ENCODE measurements at places on chromosomes 16 and 17.

GRCh38 chr16:57537194-57537505 lies 779 bp upstream of the CCDC102A start:
- DNase-seq, result no peak

DNA sequence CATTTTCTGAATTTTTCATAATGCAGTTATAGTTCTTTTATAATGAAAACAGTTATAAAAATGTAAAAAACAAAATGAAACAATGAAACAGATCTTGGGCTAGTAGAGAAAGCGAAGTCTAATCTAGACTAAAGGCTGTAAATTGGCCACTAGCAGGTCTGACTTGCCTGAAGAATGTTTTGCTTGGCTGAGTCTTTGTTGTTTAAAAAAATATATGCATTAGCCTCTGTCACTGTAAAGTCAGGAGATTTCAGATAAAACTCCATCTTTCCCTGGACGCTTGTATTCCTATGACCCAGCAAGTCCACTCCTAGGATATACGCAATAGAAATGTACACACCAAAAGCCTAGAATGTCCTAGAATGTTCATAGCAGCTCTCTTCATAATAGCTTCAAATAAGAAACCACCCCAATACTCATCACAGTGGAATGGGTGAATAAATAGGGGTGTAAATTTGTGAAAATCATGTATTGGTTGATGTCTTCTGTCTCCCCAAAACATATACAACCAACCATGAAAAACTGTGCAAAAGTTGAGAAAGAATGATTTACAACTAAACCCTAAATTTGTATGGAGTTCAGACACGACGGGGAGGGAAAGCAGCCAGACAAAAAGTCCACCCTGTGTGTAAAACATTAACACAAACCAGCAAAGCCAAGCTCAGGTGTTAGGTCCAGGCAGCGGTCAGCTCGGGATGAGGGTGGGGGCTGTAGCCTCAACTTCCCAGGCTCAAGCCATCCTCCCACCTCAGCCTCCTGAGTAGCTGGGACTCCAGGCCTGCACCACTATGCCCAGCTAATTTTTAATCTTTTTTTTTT lies 37.7 kb upstream of the MEAK7 start:
- DNase-seq, result no peak

- DNase-seq, result no peak
These were observed 53.3 kb downstream of the RNF112 start for GRCh38 chr17:19464031-19465026.

- DNase-seq, result no peak
These were observed 116.7 kb downstream of the CACNG3 start for GRCh38 chr16:24372824-24373223.

DNA sequence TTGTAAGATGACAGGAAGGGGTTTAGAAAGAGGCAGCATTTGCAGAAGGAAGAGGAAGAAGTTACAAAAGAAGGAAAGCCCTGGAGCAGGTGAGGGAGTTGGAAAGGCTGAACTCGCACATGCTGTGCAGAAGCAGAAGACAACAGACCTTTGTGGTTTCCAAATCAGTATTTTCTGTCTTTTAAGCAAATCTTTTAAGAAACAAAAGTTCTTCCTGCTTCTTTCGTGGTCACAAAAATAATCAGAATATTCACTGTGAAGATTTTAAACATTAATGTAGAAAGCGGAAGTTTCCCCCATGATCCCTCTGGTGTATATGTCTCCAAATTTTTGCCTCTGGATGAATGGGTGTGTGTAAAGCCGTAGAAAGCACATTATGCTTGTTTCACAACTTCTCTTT lies 25.8 kb downstream of the ZNRF1 start:
- DNase-seq, result no peak

DNA sequence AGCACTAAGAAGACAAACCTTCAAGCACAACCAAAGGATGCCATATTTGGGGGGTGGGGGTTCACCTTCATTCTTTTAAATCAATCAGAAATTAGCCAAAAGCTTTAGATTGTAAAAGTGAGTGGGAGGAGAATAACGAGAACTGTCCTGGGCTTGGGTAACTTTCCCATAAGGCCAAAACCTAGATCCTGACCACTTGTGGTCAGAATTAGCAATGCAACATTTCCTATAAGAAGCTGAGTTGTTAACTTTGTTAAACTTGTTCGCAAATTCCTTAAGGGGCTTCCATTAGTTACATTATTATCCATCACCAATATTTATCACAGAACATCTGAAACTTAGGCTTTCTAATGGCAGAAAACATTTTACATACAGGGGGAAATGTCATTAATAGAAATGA lies 25.1 kb downstream of the STAT5B start:
- DNase-seq, result no peak

DNA sequence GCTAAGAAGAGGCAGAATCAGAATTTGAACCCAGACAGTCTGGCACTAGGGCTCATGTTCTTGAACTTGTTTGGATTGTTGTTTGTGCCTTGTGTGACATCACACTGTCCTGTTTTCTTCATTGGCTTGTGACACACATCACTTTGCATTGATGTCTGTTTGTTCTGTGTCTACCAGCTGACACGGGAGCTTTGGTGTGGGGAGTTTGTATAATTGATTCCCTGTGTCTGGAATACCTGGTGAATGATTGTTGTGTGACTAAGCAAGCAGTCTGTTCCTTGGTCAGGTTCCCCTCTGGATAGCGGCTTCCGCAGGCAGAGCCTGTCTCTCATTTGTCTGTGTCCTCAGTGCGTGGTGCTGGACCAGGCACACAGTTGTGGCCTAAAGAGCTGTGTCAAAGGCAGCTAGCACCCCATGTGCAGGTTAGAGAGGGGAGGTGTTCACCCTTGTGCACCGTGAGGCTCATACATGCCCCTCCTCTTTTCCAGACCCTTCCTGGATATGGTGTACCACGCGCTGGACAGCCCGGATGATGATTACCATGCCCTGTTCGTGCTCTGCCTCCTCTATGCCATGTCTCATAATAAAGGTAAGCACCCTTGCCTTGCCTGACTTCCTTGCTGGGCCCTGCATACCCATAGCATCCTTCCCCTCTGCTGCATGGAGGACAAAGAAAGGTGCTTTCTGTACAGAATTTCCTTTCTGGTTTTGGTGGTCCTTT lies 80.1 kb downstream of the CLEC16A start:
- DNase-seq, result no peak

- no peak for DNase-seq
These were observed 621 bp downstream of the CEP95 start for GRCh38 chr17:64507413-64507782.

DNA sequence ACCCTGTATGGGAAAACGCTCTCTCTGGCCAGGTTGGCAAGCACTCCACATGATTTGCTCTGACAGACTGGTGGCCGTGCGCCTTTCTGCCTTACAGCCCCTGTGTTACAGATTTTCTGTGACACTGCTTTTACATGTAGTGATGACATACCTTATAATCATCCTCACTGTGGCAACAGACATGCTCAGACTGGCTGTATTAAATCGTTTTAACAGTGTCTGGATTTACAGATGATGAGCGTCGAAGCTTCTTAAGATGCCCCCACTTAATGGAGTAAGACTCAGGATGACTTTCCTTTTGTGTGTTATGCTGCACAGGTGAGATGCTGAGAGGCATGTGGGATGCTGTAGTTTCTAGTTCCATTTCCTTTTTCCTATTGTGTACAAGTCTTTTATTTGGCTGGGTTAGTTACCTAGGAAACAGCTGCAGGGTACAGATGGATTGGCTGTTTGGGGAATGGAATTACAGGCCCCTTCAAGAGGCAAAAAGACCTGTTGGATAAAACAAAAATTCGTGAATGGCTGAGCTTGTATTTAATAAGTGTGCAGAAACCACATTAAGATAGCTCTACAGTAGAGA lies 20.9 kb upstream of the VWA3A start:
- no peak for DNase-seq

GRCh38 chr17:7989781-7990655 lies 12.4 kb upstream of the GUCY2D start:
- peak; percentile 96 for DNase-seq

GRCh38 chr17:45294506-45294905 lies 22.3 kb downstream of the MAP3K14 start:
- no peak for DNase-seq

DNA sequence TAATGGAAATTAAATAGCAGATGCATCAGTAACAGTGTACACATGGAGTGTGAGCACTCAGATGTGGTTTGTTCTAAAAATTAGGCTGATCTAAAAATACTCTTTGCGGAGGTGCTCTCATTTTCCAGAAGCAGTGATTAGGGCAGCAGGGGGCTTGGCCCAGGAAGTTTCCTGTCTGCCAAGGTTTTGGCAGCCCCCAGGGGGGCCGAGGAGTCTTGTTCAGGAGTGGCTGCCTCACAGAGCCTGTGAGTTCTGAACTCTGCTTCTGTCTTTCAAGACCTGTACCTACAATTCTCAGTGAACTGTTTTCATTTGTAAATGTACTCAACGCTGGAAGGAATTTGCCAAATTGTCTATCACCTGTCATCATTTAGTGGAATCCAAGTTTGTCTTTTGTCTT lies 388.4 kb upstream of the CDH11 start:
- no peak for DNase-seq

GRCh38 chr17:34582185-34582900 lies 3.0 kb downstream of the TMEM132E start:
- no peak for DNase-seq

DNA sequence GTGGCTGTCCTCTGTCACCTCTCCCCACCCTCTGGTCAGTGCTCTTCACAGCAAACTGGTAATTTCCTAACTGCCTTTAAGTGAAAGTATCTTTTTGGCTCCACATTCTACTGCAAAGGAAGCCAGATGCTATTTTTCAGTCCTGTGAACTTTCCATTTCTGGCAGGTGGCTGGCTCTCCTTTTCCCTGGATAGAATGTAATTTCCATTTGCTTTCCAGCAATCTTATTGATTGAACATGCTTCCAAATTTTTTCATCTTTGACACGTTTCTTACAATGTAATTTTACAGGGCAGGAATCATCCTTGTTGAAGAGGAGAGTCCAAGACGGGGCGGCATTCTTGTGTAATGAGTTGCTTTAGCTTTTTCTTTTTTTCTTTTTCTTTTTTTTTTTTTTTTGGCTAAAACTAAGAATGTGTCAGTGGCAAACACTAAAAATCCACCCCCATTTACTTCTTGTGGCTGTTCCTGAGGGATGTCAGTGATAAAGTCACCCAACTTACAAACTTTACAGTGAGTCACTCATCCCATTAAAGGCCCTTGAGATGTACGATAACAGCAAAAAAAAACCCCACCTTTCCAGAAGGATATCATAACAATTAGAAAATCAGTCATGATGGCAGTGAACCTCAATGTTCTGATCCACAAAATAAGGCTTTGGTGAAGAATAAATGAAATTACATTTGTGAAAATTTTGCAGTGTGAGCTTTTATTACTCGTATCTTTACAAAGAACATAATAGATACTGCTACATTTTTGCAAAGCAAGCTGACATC lies 29.4 kb upstream of the PRKCA start:
- DNase-seq, result no peak

- DNase-seq, result peak; percentile 30
These were observed 6.5 kb downstream of the SCGB1C2 start for GRCh38 chr17:143785-144281.

DNA sequence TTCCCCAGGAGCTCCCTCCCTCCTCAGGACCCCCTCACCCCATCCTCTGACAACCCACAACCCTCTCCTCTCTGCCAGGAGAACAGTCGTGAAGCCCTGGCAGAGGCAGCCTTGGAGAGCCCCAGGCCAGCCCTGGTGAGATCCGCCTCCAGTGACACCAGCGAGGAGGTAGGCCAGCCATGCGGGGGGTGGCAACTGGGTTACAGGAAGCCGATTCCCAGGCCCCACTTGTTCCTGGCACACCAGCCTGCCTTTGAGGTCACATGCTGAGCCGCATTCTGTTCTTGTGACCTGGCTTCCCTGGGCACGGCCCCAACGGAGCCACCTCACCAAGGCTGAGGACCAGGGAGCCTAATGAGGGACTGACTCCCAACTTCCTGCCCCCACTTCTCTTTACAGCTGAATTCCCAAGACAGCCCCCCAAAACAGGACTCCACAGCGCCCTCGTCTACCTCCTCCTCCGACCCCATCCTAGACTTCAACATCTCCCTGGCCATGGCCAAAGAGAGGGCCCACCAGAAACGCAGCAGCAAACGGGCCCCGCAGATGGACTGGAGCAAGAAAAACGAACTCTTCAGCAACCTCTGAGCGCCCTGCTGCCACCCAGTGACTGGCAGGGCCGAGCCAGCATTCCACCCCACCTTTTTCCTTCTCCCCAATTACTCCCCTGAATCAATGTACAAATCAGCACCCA lies 7.9 kb downstream of the NAT9 start:
- DNase-seq, result no peak

- DNase-seq, result no peak
These were observed 60.6 kb upstream of the CMIP start for GRCh38 chr16:81384006-81384405.

GRCh38 chr16:49542391-49542891 lies 168.8 kb downstream of the C16orf78 start:
- DNase-seq, result no peak

DNA sequence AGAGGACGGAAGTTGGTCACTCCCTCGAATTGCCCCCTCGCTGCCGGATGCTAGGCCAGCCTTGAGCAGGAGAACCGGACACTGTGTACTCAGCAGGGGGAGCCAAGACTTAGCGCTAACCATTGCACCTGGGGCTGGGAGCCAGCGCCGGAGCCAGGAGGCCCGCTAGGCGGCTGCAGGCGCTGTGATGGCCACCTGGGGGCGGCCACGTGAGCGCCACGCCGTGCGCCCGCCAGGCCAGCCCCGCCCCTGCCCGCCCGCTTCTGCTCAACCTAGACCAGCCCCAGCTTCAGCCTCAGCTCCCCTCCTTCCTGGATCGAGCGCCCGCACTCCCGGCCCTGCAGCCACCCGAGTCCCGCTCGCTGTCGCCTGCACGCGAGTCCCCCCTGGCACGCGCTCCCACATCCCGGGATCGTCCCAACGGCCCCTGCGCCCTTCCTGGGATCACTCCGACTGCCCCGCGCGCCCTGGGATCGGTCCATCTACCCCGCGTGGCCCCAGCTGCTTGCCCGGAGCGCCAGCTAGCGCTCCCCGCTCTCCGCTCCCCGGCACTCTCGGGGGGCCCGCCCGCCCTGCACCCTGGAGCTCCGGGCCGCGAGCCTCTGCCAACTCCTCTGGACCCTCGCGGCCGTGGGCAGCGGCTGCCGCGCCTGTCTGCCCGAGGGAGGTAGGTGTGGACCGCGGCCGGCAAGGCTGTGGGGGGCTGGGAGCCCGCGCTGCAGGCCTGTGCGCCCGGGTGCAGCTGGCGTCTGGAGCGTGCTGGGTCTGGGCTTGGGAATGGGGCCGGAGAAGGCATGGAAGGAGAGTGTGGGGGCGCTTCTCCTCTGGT lies at the start of gene EEF2K:
Gene EEF2K, plus strand, starts transcription at position 266 of the 829 bp plus-strand sequence. CDS start 19,452 bp downstream, outside the sequence.
- DNase-seq, result peak; percentile 60

GRCh38 chr16:81779536-81780320 lies 637 bp downstream of the PLCG2 start:
- no peak for DNase-seq

DNA sequence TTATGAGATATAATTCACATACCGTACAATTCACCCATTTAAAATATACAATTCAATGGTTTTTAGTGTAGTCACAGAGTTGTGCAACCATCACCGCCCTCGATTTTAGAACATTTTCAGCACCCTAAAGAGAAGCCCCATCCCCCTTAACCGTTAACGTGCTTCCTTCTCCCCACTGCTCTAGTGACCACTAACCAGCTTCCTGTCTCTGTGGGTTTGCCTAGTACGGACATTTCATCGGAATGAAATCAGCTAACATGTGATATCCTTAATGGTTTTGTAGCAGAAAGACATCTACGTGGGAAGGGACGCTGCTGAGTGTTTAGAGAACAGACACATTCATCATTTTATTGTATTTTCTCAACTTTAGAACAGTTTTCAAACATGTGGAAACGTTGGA lies 80.8 kb upstream of the HSBP1 start:
- no peak for DNase-seq

Measured in omental fat pad (tissue), 4 donors.